ENCODE measurements at places on chromosomes 13 and 19.
A peak's percentile ranks its signal among the peaks of the same experiment; 100 is the strongest.

DNA sequence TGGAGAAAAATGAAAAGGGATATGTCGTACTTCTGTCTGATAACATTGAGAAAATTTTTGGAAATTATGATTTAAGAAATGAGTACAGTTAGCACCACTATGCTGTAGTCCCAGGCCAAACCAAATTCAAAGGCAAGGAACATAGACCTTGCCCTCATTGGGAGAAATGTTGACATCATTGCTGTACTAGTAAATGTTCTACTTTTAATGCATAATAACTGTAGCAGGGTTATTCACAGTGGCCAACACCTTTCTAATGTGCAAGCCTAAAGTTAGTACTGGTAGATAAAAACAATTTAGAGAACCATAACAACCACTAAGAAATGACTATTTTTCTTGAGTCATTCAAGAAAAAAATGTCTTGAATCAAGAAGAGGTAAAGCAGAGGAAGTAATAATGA lies 792.6 kb upstream of the GPC6 start:
- no peak for DNase-seq

DNA sequence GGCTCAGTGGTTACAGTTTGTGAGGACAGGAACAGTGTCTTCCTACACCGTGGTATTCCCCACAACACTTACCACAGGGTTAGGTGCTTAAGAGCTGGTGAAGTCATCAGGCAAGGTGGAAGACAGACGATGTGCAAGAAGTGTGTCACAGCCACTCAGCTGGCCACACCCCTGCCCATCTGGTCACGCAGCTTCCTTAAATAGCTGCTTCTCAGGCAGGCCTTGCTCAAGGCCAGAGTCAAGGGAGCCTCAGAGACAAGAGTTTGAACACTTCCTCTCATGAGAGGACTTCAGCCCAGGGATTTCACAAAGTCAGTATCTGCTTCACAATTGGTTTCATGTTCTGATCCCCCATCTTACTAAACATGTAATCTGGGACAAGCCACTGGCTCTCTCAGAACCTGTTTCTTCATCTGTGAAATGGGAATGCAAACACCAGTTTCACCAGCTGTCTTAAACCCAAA lies 80.3 kb upstream of the FRY start:
- DNase-seq: peak; percentile 23

DNA sequence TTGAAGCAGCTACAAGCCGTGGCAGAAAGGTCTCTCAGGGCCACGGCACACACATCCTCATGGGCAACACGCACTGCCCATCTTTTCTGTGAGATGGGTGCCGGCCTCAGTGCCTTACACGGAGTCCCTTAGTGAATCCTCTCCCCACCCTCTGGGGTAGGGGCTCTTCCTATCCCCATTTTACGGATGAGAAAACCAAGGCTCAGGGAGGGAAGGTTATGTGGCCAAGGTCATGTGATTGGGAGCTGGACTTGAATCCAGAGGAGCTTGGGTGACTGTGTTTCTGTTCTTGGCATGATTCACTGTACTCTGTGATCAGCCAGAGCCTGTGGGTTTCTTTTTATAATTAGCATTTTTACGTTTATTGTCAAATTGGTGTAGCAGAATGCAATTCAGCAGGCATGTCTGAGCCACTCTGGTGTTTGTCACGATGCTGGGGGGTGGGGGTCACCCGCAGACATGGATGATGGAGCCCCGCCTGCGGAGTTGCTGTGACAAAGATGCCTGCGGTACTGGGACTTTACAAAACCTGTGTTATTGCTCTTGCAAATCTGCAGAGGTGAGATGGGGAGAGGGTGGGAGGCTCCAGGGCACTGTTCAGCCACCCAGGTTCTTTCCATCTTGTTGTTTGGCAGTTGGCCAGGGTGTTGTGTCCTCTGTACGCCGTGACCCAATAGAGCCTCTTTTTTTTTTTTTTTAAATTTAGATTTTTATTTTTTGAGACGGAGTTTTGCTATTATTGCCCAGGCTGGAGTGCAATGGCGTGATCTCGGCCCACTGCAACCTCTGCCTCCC lies 4.5 kb downstream of the SCN1B start:
- DNase-seq: no peak

DNA sequence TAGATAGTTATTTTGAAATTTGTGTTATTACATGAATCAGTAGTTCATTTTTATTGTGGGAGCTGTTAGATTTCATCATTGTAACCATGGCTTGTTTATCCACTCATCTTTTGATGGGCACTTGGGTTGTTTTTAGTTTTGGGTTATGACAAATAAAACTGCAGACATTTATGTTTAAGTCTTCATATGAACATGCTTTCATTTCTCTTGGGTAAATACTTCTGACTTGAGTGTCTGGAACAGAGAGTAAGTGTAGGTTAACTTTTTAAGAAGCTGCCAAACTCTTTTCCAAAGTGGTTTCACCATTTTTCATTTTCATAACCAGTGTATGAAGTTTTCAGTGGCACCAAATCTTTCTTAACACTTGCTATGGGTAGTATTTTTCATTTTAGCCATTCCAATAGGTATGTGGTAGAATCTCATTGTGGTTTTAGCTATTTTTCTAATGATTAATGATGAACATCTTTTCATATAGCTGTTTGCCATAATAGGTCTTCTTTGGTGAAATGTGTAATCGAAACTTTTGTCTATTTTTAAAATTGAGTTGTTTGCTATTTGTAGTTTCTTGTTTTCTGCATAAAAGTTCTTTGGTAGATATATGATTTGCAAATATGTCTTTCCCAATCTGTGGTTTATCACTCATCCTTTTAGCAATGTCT lies 17.9 kb downstream of the SLAIN1 start:
- DNase-seq: no peak

DNA sequence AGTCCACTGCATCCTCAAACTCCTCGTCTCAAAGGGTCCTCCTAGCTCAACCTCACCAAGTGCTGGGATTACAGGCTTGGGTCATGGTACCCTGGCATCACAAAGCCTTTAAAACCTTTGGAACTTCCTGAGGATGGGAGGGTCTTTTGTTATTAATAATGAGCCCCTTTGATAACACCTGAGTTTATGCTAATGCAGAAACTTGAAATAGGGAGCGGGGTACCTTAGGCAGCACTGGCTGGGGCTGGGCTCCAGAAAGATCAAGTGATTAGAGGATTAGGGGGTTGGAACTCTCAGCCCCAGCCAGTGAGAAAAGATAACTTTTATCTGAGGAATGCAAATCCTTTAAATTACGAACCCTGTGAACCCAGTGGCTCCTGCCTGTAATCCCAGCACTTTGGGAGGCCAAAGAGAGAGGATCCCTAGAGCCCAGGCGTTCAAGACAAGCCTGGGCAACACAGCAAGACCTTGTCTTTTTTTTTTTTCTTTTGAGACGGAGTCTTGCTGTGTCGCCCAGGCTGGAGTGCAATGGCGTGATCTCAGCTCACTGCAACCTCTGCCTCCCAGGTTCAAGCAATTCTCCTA lies 9.3 kb upstream of the PSPC1 start:
- DNase-seq: no peak

- DNase-seq: no peak
Measured at GRCh38 chr13:98285317-98285716, 108.2 kb upstream of the RNF113B start.

DNA sequence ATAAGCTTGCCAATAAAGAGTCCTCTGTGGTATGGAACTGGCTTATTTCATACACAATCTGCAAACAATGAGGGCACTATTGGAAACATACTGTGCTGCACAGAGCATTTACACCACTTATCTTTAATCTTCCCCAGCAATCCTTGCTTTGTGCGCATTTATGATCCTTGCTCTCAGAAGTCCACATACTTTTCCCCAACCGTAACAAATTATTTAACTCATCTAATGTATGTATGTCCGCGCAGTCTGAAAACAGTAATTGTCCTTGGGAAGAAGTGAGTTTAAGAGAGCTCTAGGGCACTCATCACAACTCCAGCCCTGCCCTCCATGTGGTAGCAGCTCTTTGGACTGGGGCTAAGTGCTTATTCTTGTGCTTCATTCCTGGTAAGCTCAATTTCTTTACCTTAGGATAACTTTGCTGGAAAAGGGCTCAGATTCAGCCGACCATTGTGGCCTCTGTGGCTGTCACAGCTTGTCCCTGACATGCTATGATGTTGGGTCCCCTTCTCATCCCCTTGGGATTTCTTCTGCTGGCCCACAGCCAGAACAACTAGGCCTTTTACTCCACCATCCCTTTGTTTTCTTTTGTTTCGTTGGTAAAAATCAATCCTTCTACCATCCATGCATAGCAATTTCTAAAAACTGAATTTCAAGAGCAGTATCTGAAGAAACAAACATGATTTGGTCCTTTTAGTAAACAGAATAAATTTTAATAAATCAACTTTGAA lies 152.7 kb downstream of the TNFRSF19 start:
- DNase-seq: no peak

DNA sequence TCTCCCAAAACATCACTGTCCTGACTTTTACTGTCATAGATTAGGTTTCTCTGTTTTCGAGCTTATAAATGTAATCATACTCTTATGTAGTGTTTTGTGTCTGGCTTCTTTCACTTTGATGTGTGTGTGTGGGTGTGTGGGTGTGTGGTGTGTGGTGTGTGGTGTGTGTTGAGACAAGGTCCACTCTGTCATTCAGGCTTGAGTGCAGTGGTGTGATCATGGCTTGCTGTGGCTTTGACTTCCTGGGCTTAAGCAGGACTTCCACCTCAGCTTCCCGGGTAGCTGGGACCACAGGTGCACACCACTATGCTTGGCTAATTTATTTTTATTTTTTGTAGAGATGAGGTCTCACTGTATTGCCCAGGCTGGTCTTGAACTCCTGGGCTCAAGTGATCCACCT lies 59.6 kb downstream of the PDS5B start:
- DNase-seq: no peak

- DNase-seq: no peak
Measured at GRCh38 chr19:12111176-12111575, 29.0 kb downstream of the ZNF20 start.

DNA sequence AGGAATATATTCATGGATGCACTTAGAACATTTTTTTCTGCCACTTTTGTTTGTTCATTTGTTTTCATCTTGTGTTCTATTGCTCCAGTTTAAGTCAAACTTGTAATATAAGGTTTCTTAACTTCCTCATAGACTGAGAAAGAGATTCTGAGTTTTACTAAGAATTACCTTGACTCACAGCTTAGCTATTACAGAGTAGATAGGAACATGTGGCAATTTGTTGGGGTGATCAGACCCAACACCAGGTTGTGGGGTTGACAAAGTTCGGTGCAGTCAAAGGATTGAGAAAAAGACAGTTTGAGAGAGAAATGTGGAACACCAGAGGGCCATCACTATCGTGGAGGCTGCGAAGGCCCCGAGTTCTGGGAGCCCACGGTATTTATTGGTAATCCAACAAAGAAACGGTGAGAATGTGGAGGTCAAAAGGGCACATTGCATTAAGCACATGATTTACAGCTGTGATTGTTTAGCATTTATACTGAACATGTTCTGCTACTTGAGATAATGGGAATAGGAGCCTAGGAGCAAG lies 2526.0 kb downstream of the PCDH9 start:
- DNase-seq: no peak

DNA sequence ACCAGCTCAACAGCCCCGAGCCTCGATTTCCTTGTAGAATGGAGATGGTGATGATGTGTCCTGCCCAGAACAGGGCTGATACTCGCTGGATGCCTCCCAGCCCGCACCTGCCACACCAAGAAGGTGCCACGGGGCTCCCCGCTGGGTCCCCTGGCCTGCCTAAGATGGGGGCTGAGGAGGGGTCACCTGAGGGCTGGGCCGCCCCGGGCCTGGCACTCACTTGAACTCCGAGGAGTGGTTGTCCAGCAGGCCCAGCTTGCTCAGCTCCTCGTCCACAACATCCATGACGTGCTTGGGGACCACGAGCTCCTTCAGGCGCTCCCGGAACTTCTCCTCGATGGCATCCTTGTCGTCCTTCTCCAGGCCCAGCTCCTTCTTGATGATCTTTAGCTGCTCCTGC lies 14.4 kb downstream of the LONP1 start:
- no peak for DNase-seq
